ENCODE measurements at places on chromosomes 6 and 20.

DNA sequence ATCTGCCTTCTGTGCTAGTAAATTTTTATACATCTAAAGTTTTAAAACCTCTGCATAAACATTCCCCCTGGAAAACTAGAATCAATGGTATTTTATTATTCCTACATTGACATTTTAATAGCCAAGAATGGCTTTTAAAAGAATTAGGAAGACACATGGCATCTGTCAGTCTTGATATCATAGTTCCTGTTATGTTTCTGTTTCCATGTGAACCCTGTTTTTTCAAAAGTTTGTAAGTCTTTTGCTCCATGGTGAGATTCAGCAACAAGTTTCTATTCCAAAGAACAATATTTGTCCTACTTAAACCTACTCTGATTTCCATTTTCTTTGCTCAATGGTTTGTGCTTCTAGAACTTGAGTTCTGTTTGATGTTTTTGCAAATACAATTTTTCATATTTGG, 95.2 kb downstream of the PLEKHG1 start:
- no peak for DNase-seq

DNA sequence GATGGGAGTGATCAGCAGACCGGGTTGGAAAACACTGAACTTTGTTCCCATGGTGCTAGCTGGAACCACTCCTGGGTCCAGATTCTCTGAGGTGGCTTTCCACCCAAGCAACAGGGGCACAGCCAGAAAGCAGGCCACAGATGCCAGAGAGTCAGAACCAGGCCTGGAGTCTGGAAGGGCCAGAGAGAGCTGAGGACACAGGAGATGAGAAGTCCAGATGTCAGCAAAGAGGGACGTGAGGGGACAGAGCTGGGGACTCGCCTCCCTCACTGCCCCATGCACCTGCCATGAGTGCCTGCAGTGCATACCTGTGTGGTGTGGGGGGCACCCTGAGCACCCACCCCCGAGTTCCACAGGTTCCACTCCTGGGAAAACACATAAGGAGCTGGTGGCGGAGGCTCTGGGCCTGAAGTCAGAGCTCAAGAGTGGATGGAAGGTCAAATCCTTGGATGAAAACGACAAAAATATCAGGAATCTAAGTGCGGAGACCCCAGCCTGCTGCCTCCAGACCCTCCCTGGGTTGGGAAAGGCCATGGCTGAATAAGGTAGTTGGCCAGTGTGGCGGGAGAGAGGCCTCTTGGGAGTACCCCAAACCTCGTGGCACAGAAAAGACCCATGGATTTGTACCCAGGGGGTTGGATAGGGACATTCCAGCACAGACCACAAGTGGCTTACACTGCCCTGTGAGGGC, 224.2 kb downstream of the SYNDIG1 start:
- DNase-seq: no peak

DNA sequence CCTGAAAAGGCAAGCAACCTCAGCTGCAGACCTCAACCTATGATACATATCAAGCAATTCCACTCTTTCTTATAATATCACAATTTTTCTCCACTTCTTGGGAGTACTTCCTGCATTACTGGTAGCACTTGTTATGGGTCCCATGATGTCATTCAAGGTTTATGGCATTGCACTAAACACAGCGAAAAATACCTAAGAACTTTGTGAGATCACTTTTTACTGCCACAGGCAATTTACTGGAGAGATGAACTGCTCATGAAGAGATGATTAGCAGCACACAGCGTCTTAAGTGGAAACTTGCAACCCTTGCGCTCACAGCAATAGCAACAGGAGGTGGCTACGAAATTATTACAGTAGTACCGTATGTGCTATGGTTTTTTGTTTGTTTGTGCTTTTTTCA, 19.3 kb upstream of the RIMS4 start:
- no peak for DNase-seq

GRCh38 chr20:4444404-4444803, 277.3 kb upstream of the PRND start:
- DNase-seq: no peak

DNA sequence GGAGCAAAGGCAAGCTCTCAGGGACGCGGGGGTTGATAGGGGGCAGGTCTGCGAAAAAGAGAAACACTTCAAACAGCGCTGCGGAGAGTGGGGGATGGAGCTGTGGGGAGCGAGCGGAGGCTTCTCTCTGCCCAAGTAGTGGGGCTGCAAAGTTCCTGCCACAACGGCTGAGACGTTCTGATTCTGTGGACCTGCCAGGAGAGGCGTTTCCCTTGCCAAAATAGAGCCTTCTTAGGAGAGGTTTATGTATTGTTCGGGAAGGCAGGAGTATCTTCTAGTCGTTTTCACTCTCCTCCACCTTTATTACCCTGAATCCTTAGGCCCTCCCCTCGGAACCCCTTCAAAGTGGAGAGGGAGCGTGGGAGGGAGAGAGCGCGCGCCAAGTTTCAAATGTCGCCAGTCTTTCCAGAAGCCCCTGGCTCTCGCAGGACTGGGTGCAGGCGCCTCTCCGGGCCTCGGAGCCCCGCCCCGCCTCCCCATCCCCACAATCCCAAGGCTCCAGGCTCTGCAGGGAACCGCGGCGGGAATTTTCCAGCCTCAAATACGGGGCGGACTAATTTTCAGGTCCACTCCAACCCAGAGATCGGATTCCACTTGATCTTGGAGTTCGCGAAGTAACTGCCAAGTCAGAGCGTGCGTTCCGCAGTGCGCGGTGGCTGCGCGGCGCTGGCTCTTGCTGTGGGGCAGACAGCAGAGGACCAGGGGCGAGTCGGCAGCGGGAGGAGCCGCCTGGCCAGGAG, 10.0 kb upstream of the POU3F2 start:
- peak; percentile 40 for DNase-seq

GRCh38 chr6:17343215-17343614, 50.2 kb upstream of the CAP2 start:
- no peak for DNase-seq

- DNase-seq: peak; percentile 14
Observed at GRCh38 chr6:7138921-7139358, 31.2 kb downstream of the RREB1 start.

DNA sequence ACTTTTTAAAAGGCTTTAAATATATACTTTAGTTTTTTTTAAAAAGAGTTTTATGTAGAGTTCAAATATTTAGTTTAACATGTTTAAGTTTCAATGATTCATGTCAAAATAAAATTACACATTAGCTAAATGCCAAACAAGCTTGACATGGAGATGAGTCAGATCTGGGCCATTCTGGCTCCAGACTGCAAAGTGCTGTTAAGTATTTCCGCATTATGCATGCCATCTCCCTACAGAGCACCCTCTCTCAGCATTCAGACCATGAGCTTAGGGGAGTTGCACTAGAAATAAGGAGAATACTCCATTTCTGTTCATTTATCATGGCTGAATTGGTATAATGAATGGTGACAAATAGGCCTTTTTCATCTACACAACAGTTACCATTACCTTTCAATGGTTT, 21.5 kb upstream of the HS3ST5 start:
- no peak for DNase-seq

DNA sequence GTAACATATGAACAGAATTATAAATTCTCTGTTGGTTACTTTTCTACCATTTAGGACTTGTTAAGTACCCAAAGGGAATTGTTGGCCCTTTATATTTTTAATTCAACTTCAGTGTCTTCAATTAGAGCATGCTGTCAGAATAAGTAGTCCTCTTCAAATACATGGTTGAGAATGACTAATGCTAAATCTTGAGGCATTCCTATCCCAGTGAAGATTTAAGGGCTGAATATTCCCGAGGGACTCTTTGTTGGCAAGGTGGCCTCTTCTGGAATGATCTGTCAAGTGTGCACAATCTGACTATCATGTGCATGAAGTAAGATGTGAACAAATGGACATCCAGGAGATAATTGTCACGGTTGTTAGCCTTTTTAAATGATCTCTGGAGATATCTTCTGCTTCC, 421.7 kb downstream of the BMP2 start:
- no peak for DNase-seq

GRCh38 chr6:116876635-116877611, at the start of gene RFX6:
Gene RFX6, plus strand, starts transcription at chr6:116877242. Its CDS starts 34 bp downstream, at chr6:116877276.
- DNase-seq: peak; percentile 16

GRCh38 chr20:52622081-52622480, 350.1 kb upstream of the TSHZ2 start:
- no peak for DNase-seq

- no peak for DNase-seq
Observed at GRCh38 chr6:5679691-5680090, 327.0 kb downstream of the NRN1 start.

- no peak for DNase-seq
Observed at GRCh38 chr6:94124333-94124732, 705.0 kb upstream of the EPHA7 start.

- no peak for DNase-seq
Observed at GRCh38 chr6:110345025-110345424, 13.1 kb downstream of the METTL24 start.

GRCh38 chr6:128244751-128245405, 275.5 kb downstream of the PTPRK start:
- no peak for DNase-seq

DNA sequence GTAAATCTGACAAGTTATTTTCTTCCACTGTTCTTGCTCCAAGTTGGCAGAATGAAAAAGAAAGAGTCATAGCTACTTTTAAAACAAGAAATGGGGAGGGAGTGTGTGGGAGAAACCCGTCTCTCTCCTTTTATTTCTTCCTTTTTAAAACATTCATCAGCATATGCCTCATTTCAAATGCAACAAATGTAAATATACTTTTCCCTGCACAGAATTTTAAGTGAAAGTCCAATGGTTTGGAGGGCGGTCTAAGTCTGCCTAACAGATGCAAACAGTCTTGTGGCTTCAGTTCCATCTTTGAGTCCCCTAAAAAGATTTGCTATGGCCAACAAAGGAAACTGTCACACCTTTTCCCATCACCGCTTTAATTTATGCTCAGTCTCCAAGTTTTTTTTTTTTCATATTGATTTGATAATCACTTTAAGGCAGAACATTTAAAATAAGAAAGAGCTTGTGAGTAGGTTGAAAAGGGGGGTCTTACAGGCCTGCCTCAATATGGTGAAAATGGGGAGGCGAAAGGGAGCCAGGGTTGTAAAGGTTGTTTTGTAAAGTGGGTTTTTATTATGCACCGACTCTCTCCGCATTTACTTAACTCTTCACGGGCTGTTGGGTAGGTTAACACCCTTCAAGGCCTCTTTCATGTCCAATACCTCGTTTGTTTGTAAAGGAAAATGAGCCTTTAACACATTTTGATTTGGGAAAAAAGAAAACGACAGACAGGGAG, 4.6 kb downstream of the TFAP2D start:
- no peak for DNase-seq

- DNase-seq: no peak
Observed at GRCh38 chr6:158078320-158078719, 89.7 kb downstream of the SERAC1 start.

DNA sequence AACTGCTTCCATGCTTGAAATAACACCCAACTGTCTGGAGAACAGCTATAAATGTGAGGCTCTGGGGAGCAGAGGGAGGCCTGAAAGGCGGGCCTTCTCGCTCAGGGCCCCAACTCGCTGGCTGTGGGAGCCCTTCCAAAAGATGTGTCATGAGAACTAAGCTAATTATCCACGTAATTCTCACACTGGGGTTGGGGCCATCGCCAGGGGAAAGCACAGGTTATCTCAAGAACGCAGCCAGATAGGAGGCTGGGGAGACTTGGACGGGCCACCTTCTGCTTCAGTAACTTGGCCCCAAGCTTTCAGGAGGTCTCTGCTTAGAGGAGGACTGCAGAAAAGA, 1.6 kb downstream of the PXDC1 start:
- no peak for DNase-seq

GRCh38 chr6:170012037-170012330, 260.6 kb downstream of the ERMARD start:
- DNase-seq: no peak

DNA sequence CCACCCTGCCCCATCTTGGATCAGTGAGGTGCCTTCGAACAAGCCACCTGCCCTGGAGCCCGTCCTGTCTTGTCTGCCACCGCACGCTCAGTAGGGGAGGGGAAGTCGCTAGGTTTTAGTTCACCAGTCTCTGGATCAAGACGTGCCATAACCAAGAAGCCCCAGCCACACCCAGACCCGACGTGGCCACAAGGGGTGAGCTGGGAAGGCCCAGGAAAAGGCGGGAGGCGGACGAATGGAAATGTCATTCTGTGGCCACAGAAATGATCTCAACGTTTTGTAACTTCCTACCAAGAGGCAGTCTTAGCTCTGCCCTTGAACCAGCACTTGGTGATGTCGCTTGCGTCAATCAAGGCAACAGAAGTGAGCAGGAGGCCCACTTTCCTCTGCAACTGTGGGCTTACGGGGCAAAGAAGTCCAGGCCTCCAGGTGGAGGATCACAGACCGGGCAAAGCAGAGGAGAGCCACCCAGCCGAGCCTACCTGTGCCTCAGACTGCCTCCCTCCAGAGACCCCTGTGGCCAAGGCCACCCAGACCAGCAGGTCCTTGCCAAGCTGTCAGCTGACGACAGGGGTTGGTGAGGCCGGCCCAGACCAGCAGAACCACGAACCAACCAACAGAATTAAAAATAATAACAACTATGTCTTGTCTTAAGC, 14.5 kb downstream of the GMEB2 start:
- no peak for DNase-seq

GRCh38 chr6:128531696-128532095, 11.3 kb upstream of the PTPRK start:
- no peak for DNase-seq

- DNase-seq: no peak
Observed at GRCh38 chr6:26431258-26432172, 8.8 kb upstream of the BTN3A3 start.

- DNase-seq: no peak
Observed at GRCh38 chr20:46277602-46278001, 30.7 kb downstream of the CDH22 start.

DNA sequence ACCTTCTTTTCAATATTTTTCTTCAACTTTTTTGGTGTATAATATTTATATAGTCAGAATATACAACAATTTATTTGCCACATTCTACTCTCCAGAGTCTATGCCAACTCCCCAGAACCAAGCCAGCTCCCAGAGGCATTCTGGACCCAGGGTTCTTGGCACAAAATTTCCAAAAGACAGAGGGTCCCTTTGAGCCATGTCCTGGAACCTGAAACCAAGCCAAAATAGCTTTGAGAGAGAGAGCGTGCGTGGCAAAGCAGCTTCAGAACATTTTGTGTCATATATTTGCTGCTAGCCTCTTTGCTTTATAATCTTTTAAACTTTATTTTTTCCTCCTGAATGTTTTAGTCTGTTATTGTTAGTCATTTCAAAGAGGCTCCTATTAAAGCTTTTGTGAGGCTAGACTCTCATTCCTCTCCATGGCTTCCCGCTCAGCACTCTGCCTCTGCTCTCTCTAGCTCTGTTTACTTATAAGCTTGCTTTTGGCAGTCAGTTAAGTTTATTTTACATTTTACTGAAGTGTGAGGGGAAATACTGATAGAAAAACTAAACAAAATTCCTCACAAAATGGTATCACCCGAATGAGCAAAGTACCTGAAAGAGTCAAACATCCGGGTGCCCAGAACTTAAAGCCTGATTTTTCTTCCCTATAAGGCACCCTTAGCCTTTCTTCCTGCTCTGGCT, 605.1 kb upstream of the ID4 start:
- no peak for DNase-seq

Data from endothelial cell (in vitro differentiated cells).